NAMALWA (cell line): ENCODE measurements at places on chromosomes 3 and 15.

GRCh38 chr3:141422961-141423582 is 54.8 kb downstream of the ZBTB38 start:
- DNase-seq: no peak

DNA sequence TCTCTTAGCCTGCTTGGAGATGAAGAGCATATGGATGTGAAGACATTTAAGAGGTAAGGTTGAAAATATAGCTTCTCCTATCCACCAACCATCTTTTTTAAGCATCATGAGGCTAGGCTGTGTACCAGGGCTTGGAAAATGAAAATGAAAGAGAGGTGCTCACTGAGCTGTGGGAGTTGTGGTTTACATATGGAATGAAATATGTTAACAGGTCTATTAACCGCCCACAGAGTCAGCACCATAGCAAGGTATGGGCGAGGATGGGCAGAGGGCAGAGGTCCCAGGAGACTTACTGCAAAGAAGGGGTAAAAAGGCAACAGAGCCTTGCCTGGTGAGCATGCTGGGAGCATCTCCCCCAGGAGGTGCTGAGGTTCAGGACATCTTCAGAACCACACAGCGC is 273.1 kb downstream of the GABRG3 start:
- peak; percentile 33 for DNase-seq

DNA sequence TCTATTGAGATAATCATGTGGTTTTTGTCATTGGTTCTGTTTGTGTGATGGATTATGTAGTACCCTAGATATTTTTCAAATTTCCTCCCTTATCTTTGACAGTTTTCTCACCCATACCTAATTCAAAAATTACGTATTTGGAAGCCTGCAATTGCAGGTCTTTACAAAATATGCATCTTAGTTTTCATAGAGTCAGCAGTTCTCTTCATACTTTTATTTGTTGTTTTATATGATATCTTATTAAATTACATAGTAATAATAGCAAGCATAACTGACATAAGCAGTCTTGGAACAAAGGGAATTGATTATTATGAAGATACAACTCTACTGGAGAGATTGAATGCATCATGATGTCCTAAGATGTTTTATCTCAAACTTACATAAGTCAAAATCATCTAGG is 215.3 kb upstream of the CHRM5 start:
- DNase-seq: no peak

DNA sequence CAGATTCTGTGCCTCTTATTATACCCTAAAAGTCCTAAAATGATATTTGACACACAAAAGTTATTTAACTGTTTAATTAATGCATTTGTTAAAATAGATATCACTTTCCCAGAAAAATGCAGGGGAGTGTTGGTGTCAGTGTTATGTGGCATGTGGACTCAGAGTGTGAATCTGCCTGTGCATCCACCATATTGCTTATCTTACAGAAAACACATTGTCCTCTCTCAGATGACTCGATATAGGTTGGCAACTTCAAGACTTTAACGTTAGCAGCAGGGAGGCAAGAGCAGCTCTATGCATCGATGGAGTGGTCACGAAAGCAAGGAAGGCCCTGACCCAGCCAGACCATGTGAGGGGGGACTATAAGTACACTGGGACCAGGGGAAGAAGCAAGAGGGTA is 165.4 kb upstream of the DCBLD2 start:
- no peak for DNase-seq

GRCh38 chr3:160829486-160830009 is 73.5 kb downstream of the PPM1L start:
- DNase-seq: no peak

- no peak for DNase-seq
Measured at GRCh38 chr3:107850681-107851080, 240.2 kb downstream of the CD47 start.

DNA sequence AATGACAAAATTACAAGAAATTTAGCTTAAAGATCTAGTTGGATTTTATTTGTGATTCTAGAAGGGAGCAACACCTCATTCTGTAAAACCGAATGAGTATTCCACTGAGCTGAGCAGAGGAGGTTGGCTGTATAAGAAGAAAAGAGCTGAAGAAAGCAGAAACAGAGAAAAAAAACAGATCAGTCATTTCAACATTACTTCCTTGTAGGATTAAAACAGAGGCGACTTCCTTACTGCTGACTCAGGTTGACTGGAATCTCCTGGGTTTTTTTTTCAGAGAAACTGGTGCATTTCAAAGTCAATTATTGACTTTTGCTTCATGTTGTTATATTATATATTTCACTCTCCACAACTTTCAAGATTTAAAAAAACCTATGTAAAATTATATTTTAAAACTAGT is 368.1 kb upstream of the UBE2E2 start:
- no peak for DNase-seq

GRCh38 chr3:8761866-8762265 is 7.5 kb downstream of the OXTR start:
- DNase-seq: no peak

GRCh38 chr3:15272426-15273196 is 59.8 kb downstream of the SH3BP5 start:
- no peak for DNase-seq
